ENCODE measurements at places on chromosomes 2 and 18.

DNA sequence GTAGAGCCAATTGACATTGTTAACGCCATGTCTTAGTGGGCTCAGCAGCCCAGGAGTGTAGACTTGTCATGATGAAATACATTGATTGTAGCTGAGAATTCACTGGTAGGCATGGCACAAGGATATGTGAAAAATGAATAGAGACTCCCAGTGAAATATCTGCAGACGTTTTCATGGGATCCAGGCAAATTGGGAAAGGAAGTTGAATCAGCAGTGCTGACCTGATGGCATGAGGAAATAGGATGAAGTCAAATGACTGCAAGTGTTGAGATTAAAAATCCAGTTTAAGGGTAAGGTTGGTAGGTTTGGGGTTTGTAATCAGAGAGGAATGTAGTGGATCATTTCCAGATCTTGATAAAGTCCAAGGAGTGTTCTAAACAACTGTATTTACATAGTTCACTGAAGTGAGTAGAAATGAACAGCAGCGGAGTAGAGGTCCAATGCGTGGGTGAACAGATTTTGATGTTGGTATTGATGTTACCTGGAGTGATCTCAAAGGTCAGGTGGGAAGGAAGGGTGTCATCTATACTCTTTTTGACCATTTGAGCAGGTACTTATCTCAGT, 24.6 kb downstream of the INSIG2 start:
- no peak for DNase-seq

DNA sequence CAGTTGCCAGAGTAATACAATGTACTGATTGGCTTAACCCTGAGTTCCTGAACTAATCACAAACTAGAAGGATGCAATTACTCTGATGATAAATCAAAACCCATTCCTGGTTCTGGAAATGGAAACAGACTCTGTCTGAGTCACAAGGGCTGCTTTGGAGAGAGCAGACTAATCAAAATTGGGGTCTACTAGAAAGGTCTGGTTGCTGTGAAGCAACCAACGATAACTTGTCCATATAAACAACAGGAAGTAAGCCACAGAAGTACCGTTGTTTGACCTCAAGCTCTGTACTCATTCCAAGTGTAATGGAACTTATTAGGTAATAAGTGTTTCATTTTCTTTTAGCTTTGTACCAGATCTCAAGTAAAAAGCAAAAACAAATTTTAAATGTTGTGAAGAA, 49.7 kb downstream of the RASGRP3 start:
- DNase-seq: no peak

DNA sequence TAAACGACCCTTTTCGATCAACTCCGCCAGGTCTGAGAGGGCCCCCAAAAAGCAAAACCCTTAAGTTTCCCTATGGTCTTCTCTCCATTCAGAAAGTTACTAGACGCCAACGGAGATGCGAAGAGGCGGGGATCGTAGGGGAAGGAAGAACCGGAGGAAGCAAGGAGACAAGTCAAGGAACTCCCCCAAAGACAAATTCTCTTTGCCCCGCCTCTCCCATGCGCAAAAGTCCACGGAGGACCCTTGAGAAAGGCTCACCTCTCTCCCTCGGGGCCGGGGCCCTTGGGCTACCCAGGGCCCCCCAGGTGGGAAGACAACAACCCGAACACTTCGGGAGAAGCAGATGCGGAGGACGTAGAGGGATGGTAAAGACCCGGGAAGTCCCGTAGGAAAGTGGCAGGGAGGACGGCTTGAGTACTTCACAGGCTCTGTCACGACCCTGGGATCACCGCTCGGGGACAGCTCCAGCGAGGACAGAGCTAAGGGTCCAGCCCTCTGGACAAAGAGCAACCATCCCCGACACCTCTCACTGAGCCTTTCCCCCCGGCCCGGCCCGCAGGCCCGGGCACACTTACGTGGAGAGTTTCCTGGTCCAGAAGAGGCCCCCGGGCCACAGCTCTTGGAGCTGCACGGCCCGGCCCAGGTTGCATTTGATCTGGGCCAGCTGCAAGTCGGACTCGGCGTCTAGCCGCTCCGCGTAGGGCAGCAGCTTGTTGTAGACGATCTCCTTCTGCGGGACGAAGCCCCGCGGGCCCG, 647 bp downstream of the PSME4 start:
- DNase-seq: no peak

- peak; percentile 17 for DNase-seq
Measured at GRCh38 chr2:102301867-102302362, 9.4 kb upstream of the IL1RL1 start.

DNA sequence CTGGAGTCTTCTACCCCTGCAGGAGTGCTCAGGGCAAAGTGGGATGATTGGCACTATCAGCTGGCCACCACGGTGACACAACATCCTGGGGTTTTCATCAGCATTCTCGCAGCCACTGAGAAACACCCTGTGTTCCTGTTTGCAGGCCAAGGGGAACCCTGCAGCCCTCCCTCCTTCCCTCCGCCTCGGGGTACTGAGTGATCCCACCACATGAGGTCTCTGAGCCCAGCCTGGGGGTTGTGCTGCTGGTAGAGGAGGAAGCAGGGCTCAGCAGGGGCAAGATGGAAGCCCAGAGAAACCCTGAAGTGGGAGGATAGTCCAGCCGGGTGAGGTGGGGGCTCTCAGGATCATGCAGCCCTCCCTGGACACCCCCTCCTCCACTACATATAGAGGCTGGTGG, at the start of gene OXER1:
Gene OXER1 (minus strand): TSS at position 40 of the 400 bp plus-strand sequence. CDS start 73 bp downstream, outside the sequence.
- DNase-seq: no peak

- DNase-seq: no peak
Measured at GRCh38 chr2:218782528-218782844, 539 bp downstream of the CYP27A1 start.

GRCh38 chr2:66733364-66733999, 298.6 kb downstream of the MEIS1 start:
- no peak for DNase-seq

DNA sequence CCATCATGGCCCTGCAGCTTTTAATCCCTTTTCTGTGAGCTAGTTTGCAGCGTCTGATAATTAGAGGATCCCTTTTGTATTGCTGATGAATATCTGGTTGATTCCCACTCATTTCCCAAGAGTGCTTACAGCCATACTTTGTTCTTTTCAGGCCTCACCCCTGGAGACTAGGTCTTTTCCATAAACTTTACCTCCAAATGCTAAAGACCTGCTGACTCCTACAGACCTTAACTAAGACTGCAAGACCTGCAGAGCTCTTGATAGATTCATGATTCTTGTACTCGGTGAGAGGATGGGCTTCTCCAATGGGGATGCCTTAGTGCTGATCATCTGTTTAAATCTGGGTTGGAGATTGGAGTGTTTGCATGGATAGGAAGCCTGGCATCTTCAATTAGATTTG, 33.1 kb upstream of the DYNAP start:
- DNase-seq: no peak

DNA sequence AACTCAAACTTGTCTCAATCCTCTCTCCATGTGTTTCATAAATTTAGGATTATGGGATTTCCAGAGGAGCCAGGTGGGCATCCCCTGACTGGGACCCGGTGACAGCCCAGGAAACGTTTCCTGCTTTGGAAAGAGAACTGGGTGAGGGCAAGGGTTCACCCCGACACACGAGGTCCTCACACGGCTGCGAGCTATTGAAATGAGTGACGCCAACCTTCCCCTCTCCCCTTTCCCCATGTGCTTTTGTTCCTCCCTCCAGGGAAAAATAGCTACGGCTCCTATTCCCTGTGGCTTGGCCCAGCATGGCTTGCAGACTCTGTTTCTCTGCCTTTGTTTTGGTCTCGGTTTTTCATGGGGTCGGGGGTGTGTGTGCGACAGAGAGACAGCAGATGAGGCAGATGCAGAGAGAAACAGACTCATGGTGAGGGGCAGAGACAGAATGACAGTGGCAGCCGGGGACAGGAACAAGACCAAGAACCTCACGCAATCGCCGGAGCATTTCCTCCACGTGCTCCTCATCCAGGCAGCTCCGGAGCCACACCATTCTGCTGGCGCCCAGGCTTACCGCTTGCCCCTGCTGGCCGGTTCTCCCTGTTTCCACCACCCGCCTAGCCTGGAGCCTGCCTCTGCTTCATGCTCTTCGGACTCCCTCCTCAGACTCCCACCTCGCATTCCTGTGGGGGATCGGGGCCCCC, 238.5 kb downstream of the DYSF start:
- DNase-seq: no peak

DNA sequence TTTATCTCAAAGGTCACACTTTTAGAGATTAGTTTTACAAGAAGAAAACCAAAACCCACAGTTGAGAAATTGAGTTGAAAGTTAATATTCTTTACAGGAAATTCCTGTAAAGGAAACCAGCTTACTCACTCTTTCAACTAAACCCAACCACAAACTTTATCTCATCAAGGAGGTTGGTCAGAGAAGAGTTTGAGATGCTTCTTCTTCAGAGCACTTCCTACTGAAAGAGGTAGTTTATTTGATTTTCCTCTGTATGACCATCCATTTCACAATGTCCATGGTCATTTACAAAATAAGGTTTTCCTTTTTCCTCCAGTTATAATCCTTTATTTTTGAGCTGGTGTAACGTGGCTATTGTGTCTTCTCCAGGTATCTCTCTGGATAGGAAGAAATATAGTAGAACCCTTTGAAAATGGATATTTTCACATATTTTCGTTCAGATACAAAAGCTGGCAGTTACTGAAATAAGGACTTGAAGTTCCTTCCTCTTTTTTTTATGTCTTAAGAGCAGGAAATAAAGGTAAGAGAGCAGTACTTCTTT, 4.5 kb upstream of the IL18RAP start:
- DNase-seq: no peak

- DNase-seq: no peak
Measured at GRCh38 chr2:1479346-1479745, 66.1 kb downstream of the TPO start.

GRCh38 chr2:140876015-140876414, 1254.8 kb downstream of the LRP1B start:
- DNase-seq: no peak

DNA sequence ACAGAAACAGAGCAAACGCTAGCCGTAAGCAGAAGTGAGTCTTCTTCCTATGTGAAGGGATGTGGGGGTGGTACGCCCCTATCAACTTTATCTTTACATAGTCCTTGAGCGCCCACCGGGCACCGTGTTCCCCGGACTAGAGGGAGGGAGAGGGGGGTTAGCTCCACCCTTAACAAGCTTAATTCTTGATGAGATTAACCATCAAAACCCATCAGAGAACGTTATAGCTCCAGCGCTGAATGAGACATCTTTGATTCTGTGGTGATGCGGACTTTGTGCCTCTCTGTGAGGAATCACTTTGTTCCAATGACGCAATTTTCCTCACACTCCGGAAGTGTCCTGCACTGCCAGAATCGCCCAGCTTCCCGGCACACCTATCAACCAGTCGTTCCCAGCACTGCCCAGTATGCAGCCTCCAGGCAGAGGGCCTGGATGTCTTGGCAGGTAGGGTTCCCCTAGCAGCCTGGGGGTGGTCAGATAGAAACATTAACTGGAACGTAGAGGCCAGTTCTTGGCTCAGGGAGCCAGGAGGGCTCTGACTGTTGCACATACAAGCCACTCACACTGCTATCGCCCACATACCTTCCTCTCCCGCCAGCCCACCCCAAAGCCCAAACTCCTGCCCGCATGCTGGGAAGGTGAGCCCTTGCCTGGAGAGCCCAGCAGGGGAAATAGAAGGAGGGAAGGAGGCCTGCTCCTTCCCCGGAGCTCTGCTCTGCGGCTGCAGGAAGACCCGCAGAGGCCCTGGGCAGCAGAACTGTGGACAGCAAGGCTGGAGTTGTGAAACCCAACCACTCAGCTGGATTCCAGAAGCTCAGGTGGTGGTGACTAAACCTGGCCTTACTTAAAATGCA, 1.9 kb upstream of the ODC1 start:
- no peak for DNase-seq

DNA sequence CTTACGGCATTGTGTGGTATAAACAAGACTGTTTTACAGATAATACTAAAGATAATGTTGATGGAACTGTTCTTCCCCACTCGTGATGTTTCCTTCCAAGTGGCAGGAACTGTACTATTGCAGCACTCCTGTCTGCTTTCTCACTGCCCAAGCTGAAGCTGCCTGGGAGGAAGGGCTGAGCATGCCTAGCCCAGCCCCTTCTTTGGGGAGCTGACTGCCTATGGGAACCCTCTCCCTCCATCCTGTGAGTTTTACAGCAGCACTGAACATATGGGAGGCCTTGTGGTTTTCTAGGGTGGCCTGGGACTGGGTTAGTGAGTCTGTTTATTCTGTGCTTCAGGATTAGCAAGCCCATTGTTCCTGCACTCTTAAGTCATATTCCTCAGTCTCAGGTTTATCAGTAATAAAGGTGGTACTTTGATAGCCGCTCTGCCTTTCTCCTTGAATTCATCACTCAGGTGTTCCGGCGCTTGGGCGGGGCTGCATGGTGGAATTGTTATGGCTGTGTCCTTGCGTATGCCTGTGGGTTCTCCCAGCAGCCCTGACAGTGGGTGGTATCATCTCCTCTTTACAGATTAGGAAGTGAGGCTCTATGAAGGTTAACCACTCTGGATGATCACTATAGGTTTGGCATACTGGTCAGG, 379.7 kb downstream of the PTPRM start:
- no peak for DNase-seq

DNA sequence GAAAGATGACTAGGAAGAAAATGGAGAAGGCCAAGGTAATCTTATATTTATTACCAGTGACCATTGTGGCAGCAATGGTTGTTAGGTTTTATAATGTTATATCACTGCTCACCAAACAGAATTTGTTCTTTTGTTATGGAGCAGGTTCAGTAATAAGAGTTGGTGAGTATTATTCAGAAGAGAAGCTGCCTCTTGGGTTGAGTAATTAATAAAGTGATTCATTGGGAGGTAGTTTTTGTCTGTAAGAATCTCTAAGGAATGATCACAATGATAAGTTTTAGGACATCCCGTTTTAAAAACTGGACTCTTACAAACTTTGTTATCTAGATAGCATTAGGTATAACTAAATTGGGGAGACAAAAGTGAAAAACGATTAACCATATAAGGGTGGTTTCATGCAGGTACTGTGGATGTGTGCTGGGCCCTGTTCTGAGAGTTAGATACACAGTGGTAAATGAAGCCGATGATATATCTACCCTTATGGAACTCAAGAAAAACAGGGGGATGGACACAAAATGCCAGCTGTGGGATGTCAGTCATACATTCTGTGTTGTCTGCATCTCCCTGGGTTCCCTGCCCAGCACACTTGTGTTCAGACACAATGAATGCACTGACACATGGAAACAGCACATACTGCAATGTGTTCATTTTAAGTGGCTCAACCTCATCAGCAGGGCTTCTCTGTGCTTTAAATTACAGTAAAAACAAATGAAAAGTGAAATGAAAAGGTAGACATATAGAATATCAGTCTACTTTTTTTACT, 7.5 kb downstream of the MAP4K4 start:
- no peak for DNase-seq

DNA sequence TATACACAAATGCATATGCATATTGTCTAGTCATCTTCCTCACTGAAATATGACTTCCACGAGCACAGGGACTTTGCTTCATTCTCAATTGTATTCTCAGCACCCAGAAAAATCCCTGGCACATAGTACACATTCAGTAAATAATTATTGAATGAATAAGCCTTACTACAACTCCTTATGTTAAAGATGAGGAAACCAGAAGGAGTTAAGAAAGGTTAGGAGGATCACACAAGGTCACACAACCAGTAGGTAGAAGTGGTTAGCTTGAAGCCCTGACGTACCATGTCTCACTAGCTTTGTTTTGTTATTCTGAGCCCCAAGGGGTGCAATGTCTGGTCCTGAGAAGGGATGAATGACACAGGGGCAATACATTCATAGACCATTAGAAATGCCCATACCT, 220.9 kb upstream of the PID1 start:
- no peak for DNase-seq

Measured in stimulated activated CD8-positive, alpha-beta memory T cell treated with anti-CD3 and anti-CD28 coated beads, Interleukin-4, amount 100 ng/mL, for 1 hour (primary cell).